ENCODE measurements at places on chromosomes 4 and X.

DNA sequence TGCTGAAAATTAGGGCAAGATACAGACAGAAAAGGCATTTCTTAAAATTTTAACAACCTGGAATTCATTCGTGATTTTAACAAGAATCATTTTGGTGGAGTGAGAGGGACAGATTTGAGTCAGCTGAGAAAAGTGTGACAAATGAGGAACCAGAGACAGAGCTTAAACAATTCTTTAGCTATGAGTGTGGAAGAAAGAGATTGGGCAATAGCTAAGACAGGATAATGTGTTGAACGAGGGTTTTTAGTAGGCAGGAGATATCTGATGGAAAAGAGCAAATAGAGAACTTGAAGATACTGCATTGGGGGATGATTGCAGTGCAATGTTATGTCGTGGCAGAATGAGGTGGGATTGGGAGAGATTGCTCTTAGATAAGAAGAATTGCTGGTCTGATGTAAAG, 164.2 kb upstream of the SPRY1 start:
- DNase-seq, result no peak

GRCh38 chr4:148831945-148832344, 389.7 kb upstream of the NR3C2 start:
- no peak for DNase-seq

- DNase-seq, result no peak
Measured at GRCh38 chr4:48641401-48641800, 138.7 kb downstream of the FRYL start.

- DNase-seq, result no peak
Measured at GRCh38 chr4:145944886-145945285, 6.3 kb upstream of the ZNF827 start.

DNA sequence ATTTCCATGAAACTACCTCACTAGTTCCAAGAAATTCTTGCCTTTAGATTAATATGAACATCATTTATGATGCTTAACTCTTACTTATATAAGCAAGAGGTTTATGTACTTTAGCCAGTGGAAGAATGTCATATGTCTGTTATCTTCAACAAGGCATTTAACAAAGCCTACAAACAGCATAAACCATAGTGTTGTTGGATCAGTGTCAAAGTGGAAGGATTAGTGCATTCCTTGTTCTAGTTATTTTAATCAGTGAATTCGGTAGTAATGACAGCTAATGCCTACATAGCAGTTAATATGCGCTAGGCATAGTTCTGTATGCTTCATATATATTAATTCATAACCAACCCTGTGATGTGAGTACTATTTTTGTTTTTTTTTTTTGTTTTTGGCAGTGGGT, 3.1 kb downstream of the PI4K2B start:
- DNase-seq, result no peak

- DNase-seq, result no peak
Measured at GRCh38 chr4:80208610-80209339, 11.5 kb downstream of the PRDM8 start.

- no peak for DNase-seq
Measured at GRCh38 chrX:119410027-119410819, 11.1 kb downstream of the SLC25A43 start.

GRCh38 chr4:159069922-159070321, 33.0 kb upstream of the RAPGEF2 start:
- no peak for DNase-seq

DNA sequence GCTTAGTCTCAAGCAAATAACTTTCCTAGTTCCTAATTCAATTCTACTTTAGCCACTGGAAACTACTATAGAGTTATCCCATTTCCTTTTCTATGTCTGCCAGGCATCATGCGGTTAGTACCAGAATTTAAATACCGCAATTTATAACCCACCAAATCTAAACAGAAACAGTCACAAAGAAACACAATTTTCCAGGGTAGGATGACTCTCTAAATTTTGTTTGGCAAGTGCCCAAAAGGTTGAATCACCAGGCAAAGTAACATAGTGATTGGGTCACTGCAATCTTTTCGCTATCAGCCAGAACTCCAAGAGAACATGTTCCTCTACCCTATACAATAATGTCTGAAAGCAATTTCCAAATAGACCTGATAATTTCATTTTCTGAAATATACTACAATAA, 240.2 kb upstream of the GRIA3 start:
- DNase-seq, result no peak

DNA sequence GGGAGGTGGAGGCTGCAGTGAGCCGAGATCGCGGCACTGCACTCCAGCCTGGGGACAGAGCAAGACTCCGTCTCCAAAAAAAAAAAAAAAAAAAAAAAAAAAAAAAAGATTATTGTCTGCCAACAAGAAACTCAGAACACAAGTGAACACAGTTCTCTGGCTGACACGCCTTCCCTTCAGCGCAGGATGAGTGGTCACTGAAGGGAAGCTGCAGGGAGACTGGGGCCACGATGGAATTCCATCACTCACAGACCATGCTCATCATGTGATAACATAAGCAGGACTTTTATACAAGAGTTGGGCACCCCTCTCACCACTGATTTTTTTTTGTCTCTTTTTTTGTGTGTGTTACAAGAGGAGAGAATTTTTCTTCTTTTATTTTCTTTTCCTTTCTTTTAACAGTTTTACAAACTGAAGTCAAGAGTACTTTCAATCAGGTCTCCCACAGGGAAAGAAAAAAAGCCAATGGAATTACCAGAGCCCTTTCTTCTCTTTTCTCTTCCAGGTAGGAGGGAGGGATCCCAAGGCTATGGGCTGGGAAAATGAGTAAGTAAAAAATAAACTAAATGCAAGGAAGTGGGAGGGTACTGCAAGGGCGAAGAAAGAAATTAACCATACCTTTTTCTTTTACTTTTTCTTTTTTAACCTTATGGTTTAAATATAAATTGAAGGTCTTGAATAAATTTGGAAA, 435.6 kb downstream of the GPM6A start:
- DNase-seq, result no peak

Data from activated gamma-delta T cell treated with Interleukin-2 at 50 U/mL for 16 hours (primary cell).